Activated CD4-positive, alpha-beta T cell treated with anti-CD3 and anti-CD28 coated beads for 36 hours (primary cell): ENCODE measurements at places on chromosomes 16 and 17.

- DNase-seq: no peak
Observed at GRCh38 chr17:63774969-63775265, 947 bp downstream of the DDX42 start.

GRCh38 chr16:67518676-67519075 lies 10.0 kb upstream of the RIPOR1 start:
- no peak for DNase-seq

DNA sequence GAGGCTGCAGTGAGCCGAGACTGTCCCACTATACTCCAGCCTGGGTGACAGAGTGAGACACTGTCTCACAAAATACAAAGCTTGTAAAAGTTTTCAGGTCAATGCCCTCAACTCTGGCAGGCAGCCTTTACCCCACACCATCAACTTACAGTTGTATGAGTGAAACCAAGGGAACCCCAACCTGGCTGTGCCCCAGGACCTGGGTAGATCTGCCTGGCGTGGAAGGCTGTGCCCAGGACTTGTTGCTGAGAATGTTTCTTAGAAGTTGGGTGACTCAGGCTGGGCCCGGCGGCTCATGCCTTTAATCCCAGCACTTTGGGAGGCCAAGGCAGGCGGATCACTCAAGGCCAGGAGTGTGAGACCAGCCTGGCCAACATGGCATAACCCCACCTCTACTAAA lies 7.8 kb downstream of the CES3 start:
- DNase-seq: no peak

GRCh38 chr16:23020084-23020483 lies 129.2 kb downstream of the USP31 start:
- DNase-seq: no peak

DNA sequence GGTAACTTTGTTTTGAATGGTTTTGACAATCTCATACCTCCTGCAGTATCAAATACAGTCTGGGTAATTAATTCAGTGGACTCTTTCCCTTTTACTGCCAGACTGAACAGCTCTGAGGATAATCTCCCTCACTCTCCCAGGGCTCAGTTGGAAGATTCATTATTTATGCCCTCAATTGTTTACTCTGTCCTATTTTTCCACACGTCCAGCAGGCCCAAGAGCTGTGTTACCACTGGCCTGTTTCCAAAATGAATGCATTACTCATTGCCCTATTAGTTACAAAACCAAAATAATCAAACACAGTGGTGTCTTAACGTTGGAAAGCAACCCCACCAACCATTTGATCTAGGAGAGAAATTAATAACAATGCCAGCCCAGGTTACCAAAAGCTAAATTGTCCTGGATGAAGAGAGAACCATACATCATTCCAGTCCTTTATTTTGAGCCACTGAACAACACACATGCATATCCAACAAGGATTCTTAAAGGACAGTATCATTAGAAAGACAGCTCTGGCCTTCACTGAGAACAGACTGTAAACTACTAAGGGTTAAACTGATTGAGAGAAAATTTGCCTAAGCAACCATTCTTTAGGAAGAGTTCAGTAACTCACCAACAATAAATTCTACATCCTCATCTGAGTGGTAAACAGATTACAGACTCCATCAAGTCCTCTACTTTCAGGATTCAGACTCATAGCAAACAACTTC lies 34.5 kb downstream of the FAM222B start:
- no peak for DNase-seq

DNA sequence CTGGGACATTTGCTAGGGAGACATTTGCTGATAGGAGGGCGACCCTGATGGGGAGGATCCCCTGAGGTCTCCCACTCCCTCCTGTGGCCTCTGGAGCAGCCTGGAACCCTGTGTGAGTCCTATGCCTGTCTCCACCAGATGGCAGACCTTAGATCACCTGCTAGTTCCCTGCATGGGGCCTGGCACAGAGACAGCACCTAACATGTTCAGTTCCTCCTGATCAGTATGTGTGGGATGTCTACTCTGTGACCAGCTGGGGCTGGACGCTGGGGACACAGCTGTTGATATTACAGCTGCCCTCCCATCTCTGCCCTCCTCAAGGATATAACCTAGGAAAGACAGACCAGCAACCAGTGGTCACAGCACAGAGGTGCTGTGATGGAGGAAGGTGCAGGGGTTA lies 1.1 kb upstream of the ADCY7 start:
- DNase-seq: peak; percentile 57
